Stimulated activated CD4-positive, alpha-beta T cell treated with anti-CD3 and anti-CD28 coated beads, Interleukin-4, amount 100 ng/mL, for 24 hours (primary cell): ENCODE measurements at places on chromosomes 1 and 21.

- DNase-seq, result no peak
These were observed 68.9 kb upstream of the COL11A1 start for GRCh38 chr1:103177108-103177775.

GRCh38 chr1:226203655-226204054 is 17.1 kb upstream of the ACBD3 start:
- DNase-seq, result no peak

DNA sequence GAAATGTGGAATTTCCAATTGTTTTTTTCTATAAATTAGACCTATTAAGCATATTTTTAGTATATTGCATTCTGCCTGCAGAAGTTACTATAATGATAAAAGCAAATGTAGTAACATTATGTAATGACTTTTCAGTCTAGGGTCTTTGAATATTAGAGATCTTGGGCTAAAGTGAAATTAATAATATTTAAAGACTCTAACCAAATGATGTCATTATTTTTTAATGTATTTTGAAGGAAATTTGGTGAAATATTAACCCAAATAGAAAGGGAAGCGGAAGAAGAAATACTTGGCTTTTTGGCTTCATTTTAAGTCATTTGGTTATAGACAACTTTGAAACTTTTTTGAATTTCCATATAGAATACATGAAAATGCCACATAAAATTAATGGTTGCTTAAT is 26.8 kb downstream of the RAB4A start:
- no peak for DNase-seq

DNA sequence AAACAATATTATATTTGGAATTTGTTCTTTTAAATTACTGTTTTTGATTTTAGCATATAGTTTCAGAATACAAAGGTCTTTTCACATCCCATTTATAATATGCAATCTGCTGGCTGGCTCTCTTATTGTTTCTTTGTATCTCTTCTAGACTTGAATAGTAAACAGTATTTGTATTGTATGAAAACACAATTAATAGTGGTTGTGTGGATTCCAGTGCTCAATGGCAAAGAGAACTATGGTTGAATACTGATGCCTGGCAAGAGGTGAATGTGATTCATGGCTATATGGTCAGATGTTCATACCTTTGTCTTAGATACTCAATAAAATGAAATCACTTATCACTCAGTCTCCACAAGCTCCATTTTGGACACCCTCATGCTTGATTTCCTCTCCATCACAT is 37.2 kb downstream of the OR6Y1 start:
- no peak for DNase-seq

- no peak for DNase-seq
These were observed 294.9 kb upstream of the DEPDC1 start for GRCh38 chr1:68791800-68792199.

- no peak for DNase-seq
These were observed at the start of gene PLD5 for GRCh38 chr1:242524571-242525359. TSS of gene PLD5 (minus strand) at chr1:242524697.

DNA sequence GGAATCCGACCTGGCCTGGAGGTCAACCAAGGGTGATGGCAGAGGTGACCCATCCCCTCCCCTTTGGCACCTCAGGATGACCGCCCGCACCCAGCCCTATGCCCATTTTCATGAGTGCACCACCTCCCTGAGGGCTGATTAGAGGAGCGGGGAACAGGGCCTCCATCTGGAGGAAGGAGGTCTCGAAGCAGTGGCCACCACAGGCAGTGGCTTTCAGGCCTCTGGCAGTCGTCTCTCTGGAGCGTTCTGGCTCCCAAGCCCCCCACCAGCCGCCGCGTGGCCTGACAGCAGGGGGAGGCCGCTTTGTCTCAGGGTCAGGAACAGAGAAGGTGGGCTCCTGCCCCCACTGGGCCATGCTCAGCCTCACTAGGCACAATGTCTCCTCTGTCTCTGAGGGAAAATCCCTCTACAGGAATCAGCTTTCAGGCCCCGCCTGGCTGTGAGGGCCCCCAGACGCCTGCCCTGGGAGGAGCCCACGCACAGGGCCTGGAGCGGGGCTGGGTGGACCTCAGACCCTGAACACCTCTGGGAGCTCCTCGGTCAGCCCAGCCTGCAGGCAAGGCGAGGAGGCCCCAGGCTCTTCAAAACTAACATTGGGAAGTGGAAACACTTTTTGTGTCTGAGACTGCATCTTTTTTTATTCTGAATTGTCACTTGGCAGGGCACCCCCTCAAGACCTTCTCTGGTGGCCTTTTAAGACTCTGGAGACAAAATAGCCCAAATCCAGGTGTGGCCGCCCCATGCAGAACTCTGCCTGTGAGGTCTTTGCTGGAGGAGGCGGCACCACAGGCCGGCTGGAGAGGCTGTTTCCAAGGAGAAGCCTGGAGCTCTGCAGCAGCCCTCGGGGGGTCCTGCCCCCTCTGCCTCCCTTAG is 127.7 kb upstream of the ARHGEF16 start:
- DNase-seq, result no peak

GRCh38 chr1:222071387-222071786 is 329.5 kb upstream of the DUSP10 start:
- no peak for DNase-seq
